ENCODE measurements at places on chromosomes 5 and 9. TPM values are rescaled to one million over a fixed set of nuclear protein-coding genes. Genes with fewer than 3 reads are reported as not detected.
A peak's percentile ranks its signal among the peaks of the same experiment; 100 is the strongest.

DNA sequence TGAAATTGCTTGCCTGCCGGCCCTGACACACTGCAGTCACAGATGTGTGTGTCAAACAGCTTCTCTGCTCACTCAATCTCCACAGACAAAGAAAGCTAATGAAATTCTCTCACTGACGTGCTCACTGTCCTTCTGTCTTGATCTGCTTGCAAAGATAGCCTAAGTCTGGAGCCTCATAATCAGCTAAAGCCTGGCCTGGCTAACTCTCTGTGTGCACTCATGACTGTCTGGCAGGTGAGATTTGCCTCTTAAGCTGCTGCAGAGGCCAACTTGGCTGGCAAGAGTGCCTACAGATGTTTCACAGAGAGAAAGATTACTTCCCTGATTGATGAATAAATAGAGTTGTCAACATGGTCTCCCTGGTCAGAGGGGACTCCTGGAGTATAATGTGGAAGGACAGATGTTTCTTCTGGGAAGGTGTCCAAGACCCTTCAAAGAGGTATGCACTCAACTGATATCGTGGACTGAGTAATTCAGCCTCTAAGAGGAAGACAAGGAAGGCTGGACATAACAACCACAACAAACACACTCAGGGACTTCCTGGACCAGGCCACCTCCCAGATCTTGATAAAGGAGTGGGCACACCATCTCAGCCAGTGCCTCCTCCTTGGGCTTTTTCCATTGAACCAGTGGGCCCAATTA lies 362.0 kb downstream of the SPOCK1 start:
- no peak for DNase-seq

GRCh38 chr5:104612005-104612404 lies 1049.4 kb upstream of the NUDT12 start:
- DNase-seq, result no peak

GRCh38 chr5:64147849-64148441 lies 17.7 kb upstream of the RNF180 start:
- DNase-seq, result peak; percentile 63

GRCh38 chr5:171457208-171457981 lies 37.9 kb downstream of the FGF18 start:
- no peak for DNase-seq

DNA sequence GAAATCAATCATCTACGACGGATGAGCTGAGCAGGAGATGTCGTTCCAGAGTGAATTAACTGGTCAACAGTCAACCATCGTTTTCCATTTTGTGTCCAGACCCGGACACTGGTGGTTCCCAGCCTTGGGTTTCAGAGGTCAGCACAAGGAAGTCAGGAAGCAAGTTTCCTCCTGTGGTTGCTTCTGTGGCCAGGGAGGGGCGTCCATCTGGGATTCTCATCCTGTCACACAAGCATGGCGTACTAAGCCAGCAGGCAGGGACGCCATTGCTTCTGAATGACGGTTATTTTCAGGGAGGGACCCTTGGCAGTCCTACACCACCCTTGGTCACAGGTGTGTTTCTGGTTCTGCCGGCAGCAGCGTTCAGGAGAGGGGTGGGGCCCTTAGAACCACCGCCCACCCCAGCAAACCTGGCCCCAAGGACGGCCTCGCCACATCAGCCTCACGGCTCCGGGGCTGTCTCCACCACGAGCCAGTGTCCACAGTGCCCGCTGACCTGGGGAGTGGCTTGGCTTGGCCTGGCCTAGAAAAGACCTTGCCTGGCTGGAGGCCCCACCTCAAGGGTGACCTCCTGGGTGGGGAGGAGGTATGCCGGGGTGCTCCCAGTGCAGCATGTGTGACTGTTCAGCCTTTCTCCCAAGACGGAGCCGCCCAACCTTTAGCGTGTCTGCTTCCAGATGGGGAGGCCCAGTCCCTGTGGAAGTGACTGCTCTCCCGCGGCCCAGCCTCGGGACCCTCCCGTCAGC lies 25.2 kb downstream of the NDUFS6 start:
- no peak for DNase-seq

GGTA1 gene
- 1.5 TPM for total RNA-seq

DNA sequence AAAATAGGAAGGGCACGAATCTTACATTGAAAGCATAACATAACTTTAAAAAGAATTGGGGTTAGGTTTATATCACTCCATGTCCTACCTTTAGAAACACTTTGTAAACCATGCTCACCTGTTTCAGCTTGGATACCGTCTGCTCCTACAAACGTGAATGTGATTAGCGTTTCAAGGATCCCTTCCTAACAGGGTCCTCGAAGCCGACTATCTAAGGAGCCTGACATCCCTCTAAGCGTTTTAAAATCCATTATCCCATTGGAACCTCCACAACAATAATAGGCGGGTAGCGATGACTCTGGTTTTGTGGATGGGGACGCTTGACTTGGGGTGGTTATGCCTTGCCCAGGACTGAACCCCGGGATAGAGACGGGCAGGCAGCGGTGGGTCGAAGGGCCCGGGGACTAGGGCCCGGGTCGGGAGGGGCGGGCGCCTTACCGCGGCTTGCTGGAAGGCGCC lies 937 bp downstream of the SVEP1 start:
- peak; percentile 33 for DNase-seq

ASPN gene
- total RNA-seq, result 2.9 TPM

DNA sequence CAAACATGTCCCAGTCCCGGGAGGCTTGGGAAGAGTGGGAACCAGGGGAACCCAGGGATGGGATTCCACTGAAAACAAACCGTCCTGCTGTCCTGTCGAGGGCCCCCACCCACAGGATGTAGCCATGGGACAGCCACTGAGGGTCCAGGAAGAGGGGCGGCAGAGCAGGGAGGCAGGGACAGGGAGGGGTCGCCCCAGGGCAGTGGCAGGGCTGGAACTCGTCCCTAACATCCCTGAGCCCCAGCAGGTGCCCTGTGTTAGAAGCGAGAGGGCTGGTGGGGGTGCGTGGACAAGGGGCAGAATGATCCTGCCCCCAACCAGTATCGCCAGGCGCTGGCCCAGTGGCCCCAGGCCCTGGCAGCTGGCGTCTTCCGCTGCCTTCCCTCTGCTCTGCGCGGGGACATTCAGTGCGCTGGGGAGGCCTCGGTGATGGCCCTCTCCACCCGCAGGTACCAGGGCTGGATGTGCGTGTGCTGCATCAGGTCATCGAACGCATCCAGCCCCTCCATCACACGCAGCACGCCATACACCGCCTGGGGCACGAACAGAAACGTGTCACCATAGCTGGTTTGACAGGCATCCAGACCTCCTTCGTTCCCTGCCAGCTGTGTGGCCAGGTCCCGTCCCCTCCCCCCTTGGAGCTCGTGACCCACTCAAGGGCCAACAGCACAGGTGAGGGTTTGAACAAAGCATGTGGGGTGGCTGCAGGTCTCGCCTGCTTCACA lies 6.6 kb downstream of the PTGES2 start:
- DNase-seq, result no peak

CKS2 gene
- total RNA-seq, result 38.0 TPM

DNA sequence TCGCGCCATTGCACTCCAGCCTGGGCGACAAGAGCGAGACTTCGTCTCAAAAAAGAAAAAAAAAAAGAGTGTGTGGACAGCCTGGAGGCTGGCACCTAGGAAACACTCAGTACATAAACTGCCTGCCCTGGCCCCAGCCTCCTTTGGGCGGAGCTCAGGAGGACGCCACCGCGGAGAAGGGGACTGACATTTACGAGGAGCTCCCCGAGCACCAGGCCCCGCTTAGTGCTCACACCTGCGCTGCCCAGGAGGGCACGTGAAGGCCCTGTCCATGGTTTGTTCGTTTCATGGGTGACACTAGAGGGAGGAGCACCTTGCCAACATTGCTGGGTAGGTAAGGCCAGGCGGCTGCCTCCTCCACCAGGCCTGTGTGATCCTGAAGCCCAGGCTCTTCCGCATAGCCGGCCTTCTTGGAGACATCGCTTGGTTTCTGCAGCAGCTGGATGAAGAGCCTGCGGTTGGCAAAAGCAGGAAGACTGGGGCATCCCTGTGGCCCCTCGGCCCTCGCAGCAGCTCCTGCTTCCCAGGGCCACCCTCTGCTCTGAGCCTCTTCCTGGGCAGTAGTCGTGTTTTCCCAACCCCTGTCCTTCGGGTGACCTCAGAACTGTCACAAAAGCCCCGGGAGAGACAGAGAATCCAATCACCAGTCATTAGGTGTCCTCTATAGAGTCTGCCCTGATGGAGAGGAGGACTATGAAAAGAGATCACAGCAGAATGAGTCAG lies 26.2 kb upstream of the LAMC3 start:
- no peak for DNase-seq

DNA sequence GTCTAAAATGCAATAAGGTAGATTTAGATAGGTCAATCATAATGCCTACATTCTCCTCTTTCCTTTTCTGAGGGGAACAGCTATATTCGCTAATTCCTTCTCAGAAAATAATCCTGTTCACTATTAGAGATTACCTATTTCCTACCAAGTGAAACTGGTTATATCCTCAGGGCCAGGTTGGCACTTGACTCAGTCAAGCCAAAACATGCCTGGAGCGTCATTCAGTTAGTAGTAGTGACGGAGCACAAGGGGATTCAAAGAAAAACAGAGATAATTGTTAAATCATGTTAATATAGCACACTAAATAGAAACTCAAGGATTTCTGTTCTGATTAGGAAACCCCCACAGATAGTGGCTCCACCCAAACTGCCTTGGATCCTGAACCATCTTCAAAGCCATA lies 515.4 kb upstream of the PTPRD start:
- no peak for DNase-seq

- DNase-seq, result no peak
Measured at GRCh38 chr9:72207278-72207677, 58.0 kb downstream of the GDA start.

DOCK8 gene
- total RNA-seq, result 1.8 TPM
